ENCODE measurements at places on chromosomes 5 and 9. TPM values are rescaled to one million over a fixed set of nuclear protein-coding genes. Genes with fewer than 3 reads are reported as not detected.

DNA sequence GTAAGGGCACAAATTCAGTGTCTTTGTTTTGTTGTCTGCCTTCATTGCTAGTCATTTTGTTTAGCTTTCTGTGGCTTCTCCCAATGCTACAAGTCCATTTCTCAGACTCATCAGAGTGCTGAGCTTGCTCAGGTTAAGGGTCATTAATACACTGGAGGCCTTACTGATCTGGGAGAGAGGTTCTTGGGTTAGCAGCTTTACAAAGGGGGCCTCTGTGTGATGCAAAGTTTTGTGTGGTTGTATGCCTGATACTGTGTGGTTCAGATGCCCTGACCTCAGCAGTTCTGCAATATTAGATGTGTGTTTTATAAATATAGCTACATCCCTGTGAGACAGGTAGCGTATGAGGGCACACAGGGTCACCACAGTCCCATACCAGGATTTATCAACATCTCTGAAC is 34.8 kb upstream of the SMARCA2 start:
- DNase-seq: no peak

DNA sequence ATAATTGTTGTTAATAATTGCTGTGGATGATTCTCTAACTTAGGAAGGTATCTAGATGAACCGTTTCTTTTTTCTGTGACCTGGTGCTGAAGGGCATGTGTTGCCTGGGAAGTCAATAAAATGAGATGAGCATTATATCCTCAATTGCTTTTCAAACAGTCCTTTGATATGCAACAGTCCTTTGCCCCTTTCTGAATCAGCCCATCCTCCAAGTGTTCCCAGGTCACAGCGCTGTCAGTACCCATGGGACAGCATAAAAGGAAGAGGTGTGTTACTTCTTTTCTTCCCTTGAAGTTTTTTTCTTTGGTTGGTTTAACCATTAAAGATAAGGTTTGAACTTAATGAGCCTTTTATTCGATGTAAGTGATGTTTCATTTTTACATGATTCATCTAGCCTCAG is 651.8 kb downstream of the SEMA5A start:
- no peak for DNase-seq

GRCh38 chr5:14598225-14598624 is 16.6 kb downstream of the OTULINL start:
- DNase-seq: no peak

GRCh38 chr5:14568333-14568732 is 13.3 kb upstream of the OTULINL start:
- DNase-seq: no peak

DNA sequence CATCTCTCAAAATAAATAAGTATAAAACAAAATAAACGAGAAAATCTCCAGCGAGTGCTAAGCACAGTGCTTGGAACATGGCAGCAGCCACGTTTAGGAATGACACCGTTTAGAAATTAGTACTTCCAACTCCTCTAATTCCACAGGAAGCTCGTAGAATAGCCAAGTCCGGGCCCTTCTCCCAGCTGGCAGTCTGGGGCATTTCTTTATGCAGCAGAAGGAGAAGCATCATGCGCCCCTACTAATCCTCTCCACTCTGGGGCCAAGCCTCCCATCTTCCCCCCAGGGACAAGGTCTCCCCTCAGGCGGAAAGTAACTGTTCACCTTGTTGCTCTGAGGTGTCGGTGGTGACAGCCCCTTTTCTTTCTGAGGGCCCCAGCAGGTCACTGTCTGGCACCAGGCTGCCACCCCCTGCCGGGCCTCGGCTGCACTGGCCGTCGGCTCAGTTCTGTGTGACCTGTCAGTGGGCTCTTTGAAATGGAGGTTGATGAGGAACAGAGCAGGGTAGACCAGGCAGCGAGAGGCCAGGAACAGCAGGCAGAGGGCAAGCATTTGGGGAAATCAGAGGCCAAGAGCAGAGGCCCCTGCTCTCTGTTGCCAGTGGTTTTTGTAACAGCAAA is 113.5 kb upstream of the WWC1 start:
- no peak for DNase-seq

DNA sequence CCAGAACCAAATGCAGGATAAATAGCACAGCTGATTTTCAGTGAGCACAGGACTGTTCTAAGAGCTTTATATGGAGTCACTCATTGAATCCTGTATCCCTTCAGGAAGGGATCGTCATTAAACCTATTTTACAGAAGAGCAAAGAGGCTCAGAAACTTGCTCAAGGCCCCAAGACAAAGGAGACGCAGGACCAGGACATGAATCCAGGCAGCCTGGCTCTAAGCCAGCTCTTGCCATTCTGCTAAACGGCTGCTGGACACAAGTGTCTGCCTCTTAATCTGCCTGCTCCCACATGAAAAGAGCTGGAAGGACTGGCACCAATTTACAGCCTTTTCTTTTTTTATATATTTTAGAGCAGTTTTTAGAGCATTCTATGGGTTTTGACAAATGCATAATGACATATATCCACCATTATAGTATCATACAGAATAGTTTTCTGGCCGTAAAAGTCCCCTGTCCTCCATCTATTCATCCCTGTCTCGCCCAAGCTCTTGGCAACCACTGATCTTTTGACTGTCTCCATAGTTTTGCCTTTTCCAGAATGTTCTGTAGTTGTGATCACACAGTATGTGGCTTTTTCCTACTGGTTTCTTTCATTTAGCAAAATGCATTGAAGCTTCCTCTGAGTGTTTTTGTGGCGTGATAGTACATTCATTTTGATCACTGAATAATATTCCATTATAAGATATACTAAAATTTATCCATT is 37.5 kb downstream of the RETREG1 start:
- no peak for DNase-seq

- DNase-seq: no peak
Observed at GRCh38 chr5:96146675-96147074, 185.0 kb upstream of the ELL2 start.

DNA sequence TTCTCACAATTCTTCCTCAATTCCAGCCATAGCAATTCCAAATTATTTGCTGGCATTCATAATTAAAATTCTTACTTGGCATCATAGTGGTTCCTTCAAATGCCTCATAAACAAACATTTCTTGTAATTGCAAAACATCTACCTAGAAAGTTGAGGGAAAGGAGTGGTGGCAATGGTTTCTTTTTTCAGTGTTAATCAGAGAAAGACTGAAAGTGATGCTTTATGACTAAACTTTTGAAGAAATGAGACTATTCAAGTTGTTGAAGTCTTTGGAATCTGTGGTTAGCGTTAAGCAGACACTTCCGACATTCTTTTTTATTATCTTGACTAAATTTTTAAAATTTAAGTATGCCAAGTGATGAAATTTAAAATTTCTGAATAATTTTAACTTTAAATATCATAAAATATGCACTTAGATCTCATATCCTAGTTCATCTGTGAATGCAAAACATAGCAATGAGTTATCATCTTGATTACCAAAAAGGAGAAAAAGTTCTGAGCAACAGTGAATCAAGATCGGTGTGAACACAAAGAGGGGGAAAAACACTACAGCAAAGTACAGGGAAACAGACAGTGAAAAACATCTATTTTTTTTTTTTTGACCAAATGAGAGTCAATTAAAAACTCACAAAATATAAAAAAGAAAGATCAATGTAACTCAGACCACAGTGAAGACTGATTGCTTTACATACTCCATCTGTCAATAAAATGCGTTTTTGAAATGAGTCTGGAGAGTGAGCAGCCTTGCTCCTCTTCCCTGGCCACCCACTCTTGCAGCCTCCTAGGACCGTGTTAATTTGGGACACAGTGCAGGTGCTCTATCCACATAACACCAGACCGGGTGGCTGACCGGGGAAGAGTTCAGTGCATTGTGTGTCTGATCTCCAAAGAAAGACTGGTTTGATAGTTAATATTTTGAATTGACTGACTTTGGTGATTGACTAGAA is 20.6 kb upstream of the IL7R start:
- DNase-seq: no peak

- DNase-seq: no peak
Observed at GRCh38 chr5:123460296-123460729, 37.1 kb upstream of the CEP120 start.

DNA sequence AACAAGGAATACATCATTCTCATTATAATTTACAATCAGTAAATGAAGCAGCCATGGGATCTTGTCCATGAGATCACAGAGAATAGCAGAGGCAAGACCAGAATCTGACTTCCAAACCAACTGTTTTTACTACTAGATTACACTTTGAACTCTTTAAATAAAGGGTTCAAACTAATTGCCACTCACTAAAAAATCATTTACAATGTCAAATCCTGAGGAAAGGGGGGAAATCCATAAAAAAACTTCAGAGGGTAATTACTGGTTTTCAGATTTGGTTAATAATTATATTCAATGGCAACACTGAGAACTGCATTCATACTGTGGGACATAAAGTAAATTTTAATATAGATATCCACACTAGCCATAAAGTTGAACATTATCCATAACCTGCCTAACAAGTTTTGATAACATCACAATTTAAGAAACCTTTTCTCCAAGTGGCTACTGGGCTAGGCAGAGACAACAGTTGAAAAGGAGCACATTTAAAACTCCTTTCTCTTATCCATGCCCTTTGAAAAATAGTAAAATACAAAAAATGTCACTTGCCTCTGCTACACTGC is 15.9 kb downstream of the PLPP1 start:
- no peak for DNase-seq

DNA sequence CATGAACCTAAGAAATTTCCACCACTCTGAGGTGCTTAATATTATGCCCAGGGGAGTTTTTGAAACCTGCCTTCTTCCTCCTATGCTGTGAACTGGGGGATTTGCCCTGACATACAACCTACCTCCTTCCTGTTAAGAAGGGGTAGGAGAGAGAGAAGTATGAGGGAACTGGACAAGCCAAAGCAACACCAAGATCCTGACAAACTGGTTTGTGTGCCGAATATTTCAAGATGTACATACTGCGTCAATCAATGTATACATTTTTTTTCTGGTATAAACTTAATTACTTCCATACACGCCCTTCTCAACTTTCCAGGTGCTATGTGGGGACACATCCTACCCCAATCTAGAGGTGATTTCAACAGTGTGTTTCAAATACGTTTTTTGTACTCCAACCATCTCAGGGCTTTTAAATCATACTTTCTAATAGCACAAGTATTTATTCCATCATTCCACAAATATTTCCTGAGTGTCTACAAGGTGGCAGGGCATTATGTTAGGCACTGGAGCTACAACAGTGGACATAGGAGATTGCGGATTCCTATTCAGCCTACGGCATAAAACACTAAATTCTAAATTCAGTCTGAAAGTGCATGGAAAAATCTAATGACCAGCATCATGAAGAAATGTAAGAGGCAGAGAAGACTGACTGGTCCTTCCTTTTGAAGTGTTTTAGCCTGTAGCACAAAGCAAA is 70.1 kb upstream of the IFNK start:
- no peak for DNase-seq

Gene TLE1
- total RNA-seq: 32.2 TPM

Gene LCP2
- total RNA-seq: 1.2 TPM

Gene SUSD3
- 0.41 TPM for total RNA-seq

Gene INSL6
- total RNA-seq: not detected

Gene INSL4
- not detected for total RNA-seq

All from frontal cortex (tissue), 4 donors.